ENCODE measurements at places on chromosomes 1 and 21.

DNA sequence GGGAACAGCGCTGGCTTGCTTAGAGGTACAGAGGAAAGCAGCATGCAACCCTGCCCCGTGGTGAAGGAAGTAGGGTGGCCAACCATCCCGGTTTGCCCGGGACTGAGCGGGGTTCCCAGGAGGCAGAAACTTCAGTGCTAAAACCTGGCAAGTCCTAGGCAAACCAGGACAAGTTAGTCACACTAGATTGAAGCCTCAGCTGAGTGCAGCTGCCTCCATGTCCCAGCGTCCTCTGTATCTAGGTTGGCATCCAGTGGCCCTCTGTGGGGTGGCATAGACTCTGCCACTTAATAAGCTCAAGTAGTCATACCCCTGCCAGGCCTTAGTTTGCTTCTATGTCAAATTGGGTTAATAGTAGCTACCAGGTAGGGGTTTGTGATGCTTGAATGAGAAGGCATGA, 67.1 kb downstream of the ATP2B4 start:
- no peak for DNase-seq

GRCh38 chr21:34617753-34618339, 2.9 kb upstream of the RCAN1 start:
- no peak for DNase-seq

DNA sequence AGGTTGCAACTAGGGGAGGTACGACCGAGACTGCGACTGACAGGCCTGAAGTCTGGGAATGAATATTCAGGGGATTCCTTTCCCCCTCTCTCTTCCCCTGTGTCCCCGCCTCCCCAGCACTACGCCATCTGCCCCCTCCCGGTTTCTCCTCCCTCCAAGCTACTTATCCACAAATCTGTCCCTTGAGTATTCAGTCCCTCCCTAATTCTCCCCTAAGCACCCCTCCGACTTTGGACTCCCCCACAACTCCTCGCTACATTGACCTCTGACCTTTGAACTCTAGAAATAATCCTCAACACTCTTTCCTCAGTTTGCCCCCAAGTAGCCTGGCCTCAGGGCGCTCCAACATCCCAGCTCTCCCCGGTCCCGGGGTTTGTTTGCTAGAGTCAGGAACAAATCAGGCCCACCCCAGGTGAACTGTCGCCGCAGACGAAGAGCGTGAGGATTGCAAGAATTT, 393 bp downstream of the LYSMD1 start:
- no peak for DNase-seq

GRCh38 chr1:118023199-118023598, 93.7 kb downstream of the WDR3 start:
- no peak for DNase-seq

GRCh38 chr21:41064334-41064791, 103.6 kb upstream of the BACE2 start:
- DNase-seq: no peak

DNA sequence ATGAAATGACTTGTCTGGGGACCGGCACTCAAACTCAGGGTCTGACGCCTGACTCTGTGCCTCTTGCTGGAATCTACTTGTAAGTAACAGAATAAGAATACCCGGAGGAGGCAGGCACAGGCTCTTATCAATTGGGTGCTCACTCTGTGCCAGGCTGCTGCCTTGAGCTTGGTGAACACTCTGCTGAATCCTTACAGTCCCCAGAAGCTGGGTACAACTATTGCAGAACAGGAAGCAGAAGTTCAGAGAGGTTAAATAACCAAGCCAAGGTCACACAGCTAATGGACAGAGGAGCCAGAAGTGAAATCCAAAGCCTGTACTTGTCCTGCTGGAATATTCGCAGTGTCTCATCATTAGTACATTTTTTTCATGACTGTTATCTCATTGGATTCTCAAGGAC, 86.0 kb downstream of the EPHB2 start:
- DNase-seq: no peak

DNA sequence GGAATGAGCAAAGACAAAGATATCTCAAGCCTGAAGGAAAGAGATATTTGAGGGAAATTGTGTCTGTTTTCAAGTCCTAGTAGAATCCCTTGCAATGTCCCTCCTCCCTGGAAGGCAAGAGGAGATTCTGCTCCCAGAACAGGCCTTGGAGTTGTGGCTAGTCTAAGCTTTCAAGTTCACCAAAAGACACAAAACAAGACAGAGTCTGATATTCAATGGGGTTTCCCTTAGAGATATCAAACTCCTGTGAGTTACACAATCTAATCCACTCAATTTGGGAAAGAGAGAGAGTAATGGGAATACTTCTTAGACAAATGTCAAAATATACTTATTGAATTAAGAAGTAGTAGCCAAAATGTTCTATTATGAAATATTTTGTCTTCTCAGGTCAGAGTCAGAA, 162.8 kb upstream of the ADAMTS5 start:
- DNase-seq: no peak

DNA sequence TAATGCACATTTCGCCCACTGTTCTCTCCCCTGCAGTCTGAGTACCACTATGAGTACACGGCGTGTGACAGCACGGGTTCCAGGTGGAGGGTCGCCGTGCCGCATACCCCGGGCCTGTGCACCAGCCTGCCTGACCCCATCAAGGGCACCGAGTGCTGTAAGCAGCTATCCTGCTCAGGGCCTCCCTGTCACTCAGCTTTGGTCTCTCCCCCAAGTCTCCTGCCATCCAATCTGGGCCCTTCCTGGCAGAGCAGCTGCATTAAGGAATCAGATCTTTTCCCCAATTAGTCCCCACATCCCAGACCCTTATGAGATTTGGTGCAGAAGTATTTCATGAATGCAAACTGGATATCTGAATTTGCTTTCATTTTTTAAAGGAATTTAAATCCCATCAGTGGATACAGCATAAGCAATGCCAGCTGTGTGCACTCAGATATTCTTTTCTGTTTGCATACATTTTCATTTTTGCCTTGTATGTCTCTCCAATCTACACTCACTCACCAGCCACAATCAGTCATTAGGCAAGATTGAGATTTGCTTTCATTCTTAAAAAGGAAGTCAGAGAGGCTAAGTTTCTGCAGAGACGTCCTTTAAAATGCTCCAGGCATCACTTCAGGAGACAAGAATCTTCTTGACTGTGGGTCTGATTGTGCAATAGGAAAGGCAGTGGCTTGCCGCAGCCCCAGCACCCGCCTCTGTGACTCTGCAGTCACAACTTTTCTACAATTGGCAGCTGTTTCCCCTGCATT, 48.1 kb downstream of the ELAPOR1 start:
- no peak for DNase-seq

DNA sequence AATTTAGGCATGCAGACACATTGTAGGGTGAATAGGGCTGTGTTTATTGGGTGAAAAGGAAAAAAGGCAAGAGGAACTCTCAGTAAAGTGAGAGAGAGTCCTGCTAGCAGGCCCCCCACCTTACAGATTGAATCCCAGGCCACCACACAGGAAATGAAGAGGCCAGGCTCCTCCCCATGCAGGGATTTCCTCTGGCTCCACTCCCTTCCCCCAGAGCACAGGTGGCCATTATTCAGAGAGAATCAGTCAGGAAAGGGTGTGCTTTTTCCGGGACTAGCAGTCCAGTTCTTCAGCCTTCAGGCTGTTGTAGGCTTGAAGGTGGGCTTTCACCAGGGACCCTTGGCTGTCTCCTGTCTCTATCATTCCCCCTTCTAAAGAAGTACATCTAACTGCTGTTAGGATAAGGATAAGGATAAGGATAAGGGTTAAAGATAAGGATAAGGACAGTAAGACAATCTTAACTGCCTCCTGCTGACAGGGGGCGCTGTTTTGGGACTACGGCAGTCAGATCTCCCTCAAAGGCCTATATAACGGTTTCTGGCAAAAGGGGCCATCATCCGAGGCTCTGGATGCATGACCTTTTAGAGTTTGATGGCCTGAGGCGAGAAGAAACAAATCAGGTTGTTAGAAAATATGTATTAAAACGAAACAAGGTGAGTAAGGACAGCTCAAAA, 26.3 kb downstream of the ZNF648 start:
- DNase-seq: no peak

- no peak for DNase-seq
These were observed 198.9 kb upstream of the ZP4 start for GRCh38 chr1:238089615-238090014.

GRCh38 chr1:39720094-39720999, 18.3 kb upstream of the PPIE start:
- DNase-seq: no peak

- DNase-seq: no peak
These were observed 97.2 kb downstream of the VPS13D start for GRCh38 chr1:12326986-12327385.

GRCh38 chr1:14452551-14452950, 145.9 kb upstream of the KAZN start:
- DNase-seq: no peak

DNA sequence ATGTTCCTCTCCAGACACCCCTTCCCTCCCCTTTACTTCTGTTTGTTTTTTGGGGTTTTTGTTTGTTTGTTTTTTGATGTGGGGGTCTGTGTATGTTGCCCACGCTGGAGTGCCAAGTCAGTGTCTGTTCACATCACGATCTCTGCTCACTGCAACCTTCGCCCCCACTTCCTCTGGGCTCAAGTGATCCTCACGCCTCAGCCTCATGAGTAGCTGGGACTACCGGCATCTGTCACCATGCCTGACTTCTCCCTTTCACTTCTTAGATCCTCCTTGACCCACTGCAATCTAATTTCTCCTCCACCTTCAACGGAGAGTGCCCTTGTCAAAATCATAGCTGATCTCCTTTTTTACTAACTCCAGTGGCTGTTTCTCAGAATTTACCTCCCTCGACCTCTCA, 100.7 kb upstream of the KIF26B start:
- no peak for DNase-seq

DNA sequence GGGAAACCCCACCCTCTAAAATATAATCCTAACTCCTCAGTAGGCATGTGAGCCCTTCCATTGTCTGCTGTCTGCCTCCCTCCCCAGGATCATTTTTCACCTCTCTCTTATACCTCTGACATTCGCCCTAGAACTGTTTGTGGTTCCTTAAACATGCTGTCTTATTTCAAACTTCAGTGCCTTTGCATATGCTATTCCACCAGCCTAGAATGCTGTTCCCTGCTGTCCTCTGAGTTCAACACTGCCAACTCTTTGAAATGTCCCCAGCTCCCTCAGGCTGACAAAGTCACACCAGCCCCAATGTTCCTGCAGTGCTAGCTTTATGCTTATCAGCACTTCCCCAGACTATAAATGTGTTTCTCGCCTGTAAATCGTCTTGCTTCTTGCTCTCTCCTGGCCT, 119.5 kb downstream of the HIVEP3 start:
- DNase-seq: no peak

GRCh38 chr1:159228554-159228953, 23.9 kb downstream of the ACKR1 start:
- DNase-seq: no peak

GRCh38 chr1:26666855-26667254, 29.0 kb upstream of the ARID1A start:
- DNase-seq: no peak

- DNase-seq: no peak
These were observed 54.5 kb upstream of the RAP1A start for GRCh38 chr1:111565079-111565478.

DNA sequence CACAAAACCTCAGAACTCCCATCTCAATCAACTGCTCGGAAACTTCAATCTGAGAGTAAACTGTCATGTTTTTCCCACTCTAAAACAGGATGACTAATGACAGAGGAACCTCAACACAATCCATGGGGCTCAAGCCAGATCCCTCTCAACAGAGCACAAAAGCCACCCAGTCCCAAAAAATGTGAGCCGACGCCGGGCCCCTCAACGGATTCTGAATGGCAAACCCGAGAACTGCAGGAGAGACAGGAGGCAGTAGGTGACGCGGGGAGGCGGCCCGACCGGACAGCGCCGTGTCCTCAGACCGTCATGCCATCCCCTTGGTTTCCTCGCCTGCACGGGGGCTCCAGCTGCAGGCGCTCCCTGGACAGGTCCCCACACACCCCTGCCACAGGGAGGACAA, 53.4 kb downstream of the SSBP3 start:
- DNase-seq: no peak

DNA sequence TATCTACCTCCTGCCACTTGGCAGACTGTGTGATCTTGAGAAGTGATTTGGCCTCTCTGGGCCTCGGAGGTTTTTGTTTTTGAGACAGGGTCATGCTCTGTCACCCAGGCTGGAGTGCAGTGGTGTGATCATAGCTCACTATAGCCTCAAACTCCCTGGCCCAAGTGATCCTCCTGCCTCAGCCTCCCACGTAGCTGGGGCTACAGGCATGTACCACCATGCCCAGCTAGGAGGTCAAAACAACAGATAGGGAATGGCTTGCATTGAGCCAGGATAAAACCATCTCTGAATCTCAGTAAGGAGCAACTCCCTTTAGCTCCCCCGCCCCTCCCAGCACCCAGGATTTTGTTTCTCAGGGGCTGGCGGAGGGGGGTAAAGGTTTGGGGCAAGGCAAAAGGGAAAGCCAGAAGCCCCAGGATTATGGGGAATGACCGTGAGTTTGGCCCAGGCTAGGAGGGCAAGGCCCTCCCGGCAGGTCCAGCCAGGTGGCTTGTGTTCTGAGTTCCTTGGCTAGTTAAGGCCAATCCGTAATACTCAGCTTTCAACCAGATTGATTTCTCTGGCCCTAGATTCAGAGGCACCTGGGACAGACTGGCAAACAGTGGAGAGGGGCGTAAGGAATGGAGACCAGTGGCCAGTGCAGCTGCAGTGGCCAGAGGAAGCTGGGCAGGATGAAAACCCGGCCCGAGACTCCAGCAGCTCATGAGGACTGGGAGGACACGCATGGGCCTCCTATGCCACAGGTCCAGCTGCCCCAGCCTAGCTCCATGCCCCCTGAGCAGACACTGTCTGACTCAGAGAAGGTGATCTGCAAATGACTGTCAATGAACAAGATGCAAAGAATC, 130.1 kb downstream of the DMRTB1 start:
- DNase-seq: no peak

GRCh38 chr1:41842993-41843755, 75.5 kb downstream of the HIVEP3 start:
- no peak for DNase-seq

DNA sequence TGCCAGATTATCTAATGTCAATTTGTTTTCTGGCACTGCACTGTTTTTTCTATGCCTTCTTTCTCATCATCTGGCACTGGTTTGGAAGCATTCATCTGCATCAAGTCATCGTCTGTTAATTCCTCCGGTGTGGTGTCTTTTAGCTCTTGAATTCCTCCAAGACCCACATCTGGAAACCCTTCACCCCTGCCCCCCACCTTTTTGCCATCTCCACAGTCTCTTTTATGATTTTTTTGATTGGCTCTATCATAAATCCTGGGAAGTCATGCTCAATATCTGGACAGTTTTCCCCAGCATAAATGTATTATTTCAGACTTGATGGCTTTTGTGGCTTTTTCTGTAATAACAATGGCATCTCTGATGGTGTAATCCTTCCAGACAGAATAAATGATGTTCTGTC, 10.4 kb upstream of the KCNK1 start:
- DNase-seq: no peak

GRCh38 chr1:206469411-206469932, 804 bp upstream of the IKBKE start:
- DNase-seq: no peak

- DNase-seq: no peak
These were observed 159.5 kb upstream of the PTBP2 start for GRCh38 chr1:96562094-96562493.

- no peak for DNase-seq
These were observed 116.3 kb downstream of the PEX14 start for GRCh38 chr1:10591010-10591409.

Data from esophagus squamous epithelium (tissue), 5 donors.